ENCODE measurements at places on chromosomes 1 and 21. TPM values are rescaled to one million over a fixed set of nuclear protein-coding genes. Genes with fewer than 3 reads are reported as not detected.

Gene KRTAP21-2
- not detected for polyA plus RNA-seq

Gene CDK18
- 32.7 TPM for polyA plus RNA-seq

Gene PTGFR
- 0.08 TPM for polyA plus RNA-seq

Gene OR2T1
- polyA plus RNA-seq, result not detected

Gene KLHDC8A
- polyA plus RNA-seq, result 2.1 TPM

Gene TMPRSS3
- polyA plus RNA-seq, result 1.3 TPM

Gene LRRC47
- 61.5 TPM for polyA plus RNA-seq

Gene FNDC5
- 44.2 TPM for polyA plus RNA-seq

GRCh38 chr1:27526569-27527222 is 36.7 kb upstream of the WASF2 start:
- no peak for DNase-seq

GRCh38 chr21:44969066-44969670 is 29.3 kb downstream of the SLX9 start:
- DNase-seq, result no peak

GRCh38 chr1:243264717-243265116 is 8.9 kb downstream of the SDCCAG8 start:
- DNase-seq, result no peak

DNA sequence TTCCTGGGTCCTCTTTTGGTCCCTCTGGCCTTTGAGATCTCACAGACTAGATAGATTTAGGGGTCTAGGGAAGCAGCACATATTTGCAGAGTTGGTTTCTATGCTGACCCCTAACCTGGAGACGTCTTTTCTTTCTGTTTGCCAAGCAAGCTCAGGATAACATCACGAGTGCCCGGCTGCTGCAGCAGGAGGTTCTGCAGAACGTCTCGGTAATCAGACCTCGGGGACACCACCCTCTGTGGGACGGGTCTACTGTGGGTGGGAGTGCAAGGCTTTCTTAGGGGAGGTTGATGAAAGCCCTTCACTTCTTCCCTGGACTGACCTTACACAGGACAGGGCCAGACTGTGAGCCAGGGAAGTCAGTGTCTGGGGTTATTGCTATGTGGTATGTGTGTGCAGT is 2.9 kb downstream of the IL24 start:
- no peak for DNase-seq

DNA sequence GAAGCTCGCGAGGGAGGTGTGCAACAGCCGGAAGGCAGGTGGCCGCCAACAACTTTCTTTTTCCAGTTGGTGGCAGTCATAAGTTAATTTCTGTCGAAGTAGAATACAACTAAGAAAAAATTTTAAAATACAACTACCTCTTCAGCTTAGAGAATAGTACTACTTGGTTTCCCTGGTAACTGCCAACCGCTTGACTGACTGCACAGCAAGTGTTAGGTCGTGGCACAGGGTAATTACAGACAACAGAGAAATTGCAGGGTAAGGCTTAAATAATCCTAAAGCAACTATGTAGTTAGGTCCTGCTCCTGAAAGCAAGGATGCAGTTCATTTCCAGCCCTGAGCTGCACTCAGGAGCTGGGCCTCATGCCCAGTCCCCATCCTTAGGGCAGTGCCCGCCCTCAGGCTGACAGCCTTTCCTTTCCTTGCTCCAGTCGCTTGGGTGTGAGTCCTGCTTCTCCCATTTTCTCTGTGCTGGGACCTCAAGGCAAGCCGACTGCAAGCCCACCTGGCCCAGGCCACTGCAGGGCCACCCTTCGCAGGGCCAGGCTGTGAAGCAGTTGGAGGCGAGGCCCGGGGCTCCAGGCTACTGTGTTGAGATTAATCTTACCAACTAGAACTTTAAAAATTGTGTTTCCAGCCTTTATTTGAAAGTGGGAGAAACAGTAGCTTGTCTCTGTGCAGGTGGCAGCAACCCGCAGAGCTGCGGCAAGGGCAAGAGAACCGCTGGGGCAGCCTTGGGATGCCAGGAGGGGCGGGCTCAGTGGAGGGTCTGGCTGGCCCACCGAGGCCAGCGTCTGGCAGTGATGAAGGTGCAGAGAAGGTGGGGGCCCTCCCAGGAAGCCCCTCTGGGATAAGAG is 148.3 kb downstream of the PCBP3 start:
- DNase-seq, result no peak

GRCh38 chr21:28283641-28284490 is 708.8 kb downstream of the LTN1 start:
- DNase-seq, result peak; percentile 46

DNA sequence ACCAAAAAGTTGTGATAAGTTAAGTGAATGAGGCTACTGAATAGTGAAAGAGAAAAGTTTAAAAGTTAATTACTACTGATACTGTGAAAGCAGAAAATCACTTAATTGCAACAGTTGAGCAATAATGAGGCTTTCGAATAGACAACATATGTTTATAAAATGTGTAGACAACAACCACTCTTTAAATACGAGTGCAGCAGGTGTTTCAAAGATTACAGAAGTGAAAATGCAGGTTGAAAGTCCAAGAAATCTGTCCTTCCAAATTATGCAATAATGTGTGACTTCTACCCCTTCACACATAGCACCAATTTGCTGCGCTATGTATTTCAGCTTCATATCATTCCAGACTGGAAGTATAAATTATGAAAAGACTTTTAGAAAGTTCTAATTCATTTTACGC is 213.0 kb downstream of the COL24A1 start:
- DNase-seq, result no peak

GRCh38 chr1:203667616-203668015 is 41.0 kb downstream of the ATP2B4 start:
- no peak for DNase-seq

GRCh38 chr1:99363531-99363930 is 99.2 kb downstream of the PLPPR4 start:
- no peak for DNase-seq

DNA sequence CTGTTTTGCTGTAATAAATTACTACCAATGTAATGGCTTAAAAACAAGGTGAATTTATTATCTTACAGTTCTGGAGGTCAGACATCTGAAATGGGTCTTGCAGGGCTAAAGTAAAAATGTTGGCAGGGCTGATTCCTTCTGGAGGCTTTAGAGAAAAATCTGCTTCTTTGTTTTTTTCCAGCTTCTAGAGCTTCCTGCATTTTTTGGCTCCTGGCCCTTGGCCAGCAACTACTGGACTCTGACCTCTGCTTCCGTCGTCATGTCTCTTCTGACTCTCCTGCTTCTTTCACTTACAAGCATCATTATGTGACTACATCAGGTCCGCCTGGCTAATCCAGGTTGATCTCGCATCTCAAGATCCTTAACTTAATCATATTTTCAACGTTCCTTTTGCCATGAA is 350.9 kb downstream of the S1PR1 start:
- DNase-seq, result peak; percentile 76

DNA sequence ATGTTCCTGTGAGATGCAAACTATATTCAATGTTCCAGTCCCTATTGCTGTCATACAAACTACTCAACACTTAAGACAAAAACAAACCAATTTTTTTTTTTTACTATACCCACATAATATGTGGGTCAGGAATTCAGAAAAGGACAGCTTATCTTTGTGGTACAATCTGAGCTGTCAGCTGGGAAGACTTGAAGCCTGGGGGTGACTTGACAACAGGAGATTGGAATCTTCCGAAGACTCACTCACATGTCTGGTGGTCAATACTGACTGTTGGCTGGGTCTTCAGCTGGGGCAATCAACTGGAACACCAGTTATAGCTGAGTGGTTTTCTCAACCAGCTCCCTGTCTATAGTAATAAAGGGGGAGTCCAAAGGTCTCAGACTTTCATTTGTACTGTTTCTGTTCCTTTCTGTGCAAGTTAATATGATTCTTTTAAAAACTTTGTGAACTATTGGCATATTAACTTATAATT is 81.7 kb upstream of the ATP1B1 start:
- peak; percentile 38 for DNase-seq

GRCh38 chr1:167927046-167927754 is 9.3 kb upstream of the DCAF6 start:
- no peak for DNase-seq

DNA sequence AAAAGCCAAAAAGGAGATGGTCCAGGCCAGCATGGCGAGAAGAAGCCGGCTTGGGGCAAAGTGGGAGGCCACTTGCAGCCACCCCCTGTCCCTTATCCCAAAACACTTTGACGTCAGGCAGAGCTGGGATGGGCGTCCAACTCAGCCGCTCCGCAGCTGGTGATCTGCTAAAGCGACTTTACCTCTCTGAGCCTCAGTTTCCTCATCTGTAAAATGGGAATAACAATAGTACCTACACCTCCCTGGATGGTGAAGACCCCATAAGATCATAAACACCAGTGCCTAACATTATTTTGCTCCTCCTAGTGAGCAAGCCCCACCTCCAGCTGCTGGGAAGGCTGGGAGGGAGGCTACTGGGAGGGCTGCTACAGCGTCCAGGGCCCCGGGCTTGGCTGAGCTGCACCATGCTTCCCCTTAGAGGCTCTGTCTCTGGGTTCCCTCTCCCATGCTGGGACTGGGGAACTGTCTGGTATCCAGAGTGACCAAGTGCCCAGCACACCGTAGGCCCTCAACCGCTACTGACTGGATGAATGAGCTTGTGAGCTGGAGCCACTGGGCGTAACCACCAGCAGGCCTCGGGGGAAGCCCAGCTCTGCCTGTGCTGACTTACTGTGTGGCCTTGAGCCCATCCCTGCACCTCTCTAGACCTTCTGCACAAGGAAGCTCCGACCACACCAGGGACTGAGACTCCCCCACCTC is 18.3 kb downstream of the IFFO2 start:
- DNase-seq, result no peak

DNA sequence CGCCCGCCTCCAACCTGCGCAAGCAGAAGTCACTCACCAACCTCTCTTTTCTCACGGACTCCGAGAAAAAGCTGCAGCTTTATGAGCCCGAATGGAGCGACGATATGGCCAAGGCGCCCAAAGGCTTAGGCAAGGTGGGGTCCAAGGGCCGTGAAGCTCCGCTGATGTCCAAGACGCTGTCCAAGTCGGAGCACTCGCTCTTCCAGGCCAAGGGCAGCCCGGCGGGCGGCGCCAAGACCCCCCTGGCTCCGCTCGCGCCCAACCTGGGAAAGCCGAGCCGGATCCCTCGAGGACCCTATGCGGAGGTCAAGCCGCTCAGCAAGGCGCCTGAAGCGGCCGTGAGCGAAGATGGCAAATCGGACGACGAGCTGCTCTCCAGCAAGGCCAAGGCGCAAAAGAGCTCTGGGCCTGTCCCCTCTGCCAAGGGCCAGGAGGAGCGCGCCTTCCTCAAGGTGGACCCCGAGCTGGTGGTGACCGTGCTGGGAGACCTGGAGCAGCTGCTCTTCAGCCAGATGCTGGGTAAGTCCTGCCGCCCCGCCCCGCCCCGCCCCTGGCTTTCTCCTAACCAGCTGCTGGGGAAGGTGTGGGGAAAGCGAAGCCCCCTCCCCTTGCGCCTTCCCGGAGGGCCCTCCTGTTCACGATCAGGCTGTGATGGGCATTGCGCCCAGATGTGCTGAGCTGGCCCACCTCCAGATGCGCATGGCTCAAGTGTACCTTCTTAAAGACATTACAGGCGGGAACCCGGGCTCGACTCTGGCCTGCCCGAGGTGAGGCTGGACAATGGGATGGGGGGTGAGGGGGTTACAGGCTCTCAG is 110.2 kb downstream of the NAV1 start:
- DNase-seq, result no peak

DNA sequence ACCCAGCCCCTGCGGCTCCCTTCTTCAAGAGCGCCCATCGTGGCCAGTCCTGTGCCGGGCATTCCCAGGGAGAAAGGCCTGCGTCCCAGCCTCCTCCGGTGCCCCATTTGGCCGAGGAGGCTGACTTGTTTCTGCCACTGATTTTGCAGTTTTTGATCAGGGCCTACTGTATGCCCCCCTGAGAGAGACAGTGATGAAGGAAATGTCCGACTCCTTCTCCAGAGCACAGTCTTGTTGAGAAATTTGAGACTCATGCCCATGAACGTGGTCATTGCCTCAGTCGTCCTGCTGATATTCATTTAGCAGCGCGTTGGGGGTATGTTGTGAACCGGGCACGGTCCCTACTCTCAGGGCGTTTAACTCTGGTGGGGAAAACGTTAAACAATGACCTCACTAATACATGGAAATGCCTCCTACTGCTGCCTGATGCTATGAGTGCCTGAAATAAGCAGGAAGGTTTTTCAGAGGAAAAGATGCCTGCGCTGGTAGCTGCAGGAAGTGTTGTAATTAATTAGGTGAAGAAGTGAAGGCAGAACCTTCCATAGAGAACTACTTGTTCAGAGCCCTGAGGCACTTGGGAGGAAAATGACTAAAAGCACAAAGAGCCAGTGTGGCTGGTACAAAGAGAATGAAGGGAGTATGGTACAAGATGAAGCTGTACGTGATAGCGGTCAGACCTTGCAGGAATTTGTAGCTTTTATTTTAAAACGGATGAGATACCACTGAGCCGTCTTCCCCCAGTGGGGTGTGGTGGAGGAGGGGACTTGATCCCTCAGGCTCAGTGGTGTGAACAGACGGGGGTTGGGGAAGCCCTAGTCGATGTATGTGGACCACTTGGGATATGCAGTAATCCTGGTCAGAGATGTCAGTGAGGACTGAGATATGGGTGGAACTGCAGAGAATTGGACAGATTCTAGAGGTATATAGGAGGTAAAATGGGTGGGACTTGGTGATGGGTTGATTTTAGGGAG is 730 bp downstream of the ZCCHC17 start:
- peak; percentile 30 for DNase-seq

- no peak for DNase-seq
Measured at GRCh38 chr1:183987593-183988318, 49.8 kb downstream of the COLGALT2 start.

- no peak for DNase-seq
Measured at GRCh38 chr1:7007902-7008301, 222.6 kb downstream of the CAMTA1 start.

- DNase-seq, result no peak
Measured at GRCh38 chr1:204958317-204959307, 84.4 kb upstream of the CNTN2 start.

DNA sequence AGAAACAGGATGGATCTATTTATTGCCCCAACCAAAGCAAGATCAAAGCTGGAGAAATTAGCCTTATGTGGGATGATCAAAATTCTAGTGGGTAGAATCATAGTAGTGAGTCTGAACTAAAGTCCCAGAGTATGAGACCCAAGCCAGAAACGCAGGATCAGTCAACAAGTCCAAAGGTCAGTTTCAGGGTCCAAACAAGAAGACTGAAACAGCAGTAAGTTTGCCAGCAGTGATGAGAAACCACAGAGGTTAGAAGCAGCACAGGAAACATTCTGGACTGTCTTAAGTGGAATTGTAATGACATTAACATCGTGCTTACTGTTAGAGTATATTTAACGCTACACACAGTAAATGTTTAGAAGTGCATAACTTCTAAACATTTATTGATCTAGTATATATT is 251.0 kb downstream of the LRRIQ3 start:
- DNase-seq, result no peak

Measured in renal pelvis (tissue), 12 donors.